Activated CD4-positive, alpha-beta T cell treated with anti-CD3 and anti-CD28 coated beads for 48 hours (primary cell): ENCODE measurements at places on chromosomes 5 and 9.

DNA sequence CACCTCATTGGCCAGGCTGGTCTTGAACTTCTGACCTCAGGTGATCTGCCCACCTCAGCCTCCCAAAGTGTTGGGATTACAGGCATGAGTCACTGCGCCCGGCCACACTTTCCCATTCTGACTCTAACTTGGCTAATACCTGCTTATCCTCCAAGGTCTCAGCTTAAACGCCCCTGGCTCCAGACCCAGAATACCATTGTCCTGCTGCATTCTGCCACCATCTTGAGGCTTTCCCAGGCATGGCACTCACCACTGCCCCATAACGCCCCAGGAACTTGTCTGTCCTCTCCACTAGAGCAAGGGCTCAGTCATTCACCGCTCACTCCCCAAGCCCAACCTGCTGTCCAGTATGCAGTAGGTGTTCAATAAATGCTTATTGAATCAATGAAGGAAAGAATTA lies 39.8 kb downstream of the CAMK2A start:
- no peak for DNase-seq

DNA sequence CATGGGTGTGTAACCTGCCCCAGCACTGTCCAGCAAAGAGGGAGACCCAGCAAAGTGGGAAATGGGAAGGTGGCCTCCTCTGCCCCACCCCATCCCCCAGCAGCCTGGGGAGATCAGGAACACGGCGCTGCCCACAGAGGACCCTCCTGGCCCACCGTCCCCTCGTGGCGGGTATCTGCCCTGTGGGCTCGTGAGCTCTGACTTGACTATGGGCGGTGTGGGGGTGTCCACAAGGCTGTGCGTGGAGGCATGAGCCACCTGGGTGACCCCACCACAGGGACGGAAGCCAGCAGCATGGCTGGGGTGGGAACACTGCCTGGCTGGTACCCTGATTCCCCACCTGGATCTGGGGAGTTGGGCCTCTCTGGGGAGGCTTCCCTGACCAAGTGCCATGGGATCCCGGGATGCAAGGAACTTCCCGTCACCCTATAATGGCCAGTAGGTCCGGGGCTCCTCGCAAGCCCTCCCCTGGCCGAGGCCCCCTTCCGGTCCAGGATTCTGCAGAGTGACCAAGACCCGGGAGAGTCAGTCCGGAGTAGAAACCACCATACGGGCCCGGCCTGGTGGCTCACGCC lies 29.3 kb upstream of the SLC6A19 start:
- no peak for DNase-seq

DNA sequence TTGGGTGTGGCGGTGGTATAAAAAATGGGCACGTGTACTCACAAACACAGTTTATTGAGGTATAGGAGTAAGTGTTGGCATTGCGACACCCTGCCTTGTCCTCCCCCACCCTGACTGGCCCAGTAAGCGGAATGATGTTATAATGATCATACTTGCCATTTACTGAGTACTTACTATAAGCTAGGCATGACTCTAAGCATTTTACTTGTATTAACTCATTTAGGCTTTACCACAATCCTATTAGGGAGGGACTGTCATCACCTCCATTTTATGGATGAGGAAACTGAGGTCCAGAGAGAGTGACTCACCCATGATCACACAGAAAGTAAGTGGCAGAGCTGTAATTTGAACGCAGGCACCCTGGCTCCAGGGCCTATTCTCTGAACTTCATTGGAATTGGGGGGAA lies 2.3 kb downstream of the SMIM3 start:
- no peak for DNase-seq

GRCh38 chr5:92962752-92963151 lies 618.3 kb downstream of the NR2F1-AS1 start:
- no peak for DNase-seq

DNA sequence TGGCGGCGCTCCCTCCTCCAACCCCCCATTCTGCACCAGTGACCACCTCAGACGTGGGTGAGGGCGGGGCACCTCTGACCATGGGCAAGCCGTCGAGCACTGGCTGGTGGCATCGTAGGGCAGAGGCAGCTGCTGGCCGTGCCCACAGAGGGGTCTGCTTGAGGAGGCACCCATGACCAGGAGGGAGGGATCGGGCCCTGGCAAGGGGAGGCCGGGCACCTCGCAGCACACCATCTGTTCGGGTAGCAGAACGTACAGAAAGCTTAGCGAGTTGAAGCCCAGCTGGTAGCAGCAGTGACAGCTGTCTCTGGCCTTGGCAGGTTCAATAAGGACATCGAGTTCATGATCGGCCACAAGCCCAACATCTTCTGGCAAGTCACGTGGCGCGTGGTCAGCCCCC lies 4.3 kb upstream of the SLC6A18 start:
- DNase-seq: no peak

GRCh38 chr5:99032234-99033013 lies 103.6 kb upstream of the CHD1 start:
- peak; percentile 41 for DNase-seq

DNA sequence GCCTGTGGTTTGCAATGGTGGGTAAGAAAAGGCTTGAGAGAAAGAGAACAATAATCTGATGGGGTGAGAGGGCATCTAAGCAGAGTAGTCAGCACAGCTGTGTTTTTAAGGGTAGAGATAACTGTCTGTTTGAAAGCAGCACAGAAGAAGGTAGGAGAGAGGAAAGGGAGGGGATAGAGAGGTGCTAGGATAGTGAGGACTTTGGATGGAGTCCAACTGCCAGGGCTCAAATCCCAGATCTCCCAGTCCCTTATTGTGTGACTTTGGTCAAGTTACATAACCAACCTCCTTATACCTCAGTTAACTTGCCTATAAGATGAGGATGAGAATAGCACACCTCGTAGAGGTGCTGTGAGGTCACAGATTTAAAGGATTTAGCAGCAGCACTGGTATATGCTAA lies 55.6 kb downstream of the GPR21 start:
- no peak for DNase-seq

- DNase-seq: peak; percentile 74
These were observed 43.0 kb downstream of the STRBP start for GRCh38 chr9:123225374-123225813.

DNA sequence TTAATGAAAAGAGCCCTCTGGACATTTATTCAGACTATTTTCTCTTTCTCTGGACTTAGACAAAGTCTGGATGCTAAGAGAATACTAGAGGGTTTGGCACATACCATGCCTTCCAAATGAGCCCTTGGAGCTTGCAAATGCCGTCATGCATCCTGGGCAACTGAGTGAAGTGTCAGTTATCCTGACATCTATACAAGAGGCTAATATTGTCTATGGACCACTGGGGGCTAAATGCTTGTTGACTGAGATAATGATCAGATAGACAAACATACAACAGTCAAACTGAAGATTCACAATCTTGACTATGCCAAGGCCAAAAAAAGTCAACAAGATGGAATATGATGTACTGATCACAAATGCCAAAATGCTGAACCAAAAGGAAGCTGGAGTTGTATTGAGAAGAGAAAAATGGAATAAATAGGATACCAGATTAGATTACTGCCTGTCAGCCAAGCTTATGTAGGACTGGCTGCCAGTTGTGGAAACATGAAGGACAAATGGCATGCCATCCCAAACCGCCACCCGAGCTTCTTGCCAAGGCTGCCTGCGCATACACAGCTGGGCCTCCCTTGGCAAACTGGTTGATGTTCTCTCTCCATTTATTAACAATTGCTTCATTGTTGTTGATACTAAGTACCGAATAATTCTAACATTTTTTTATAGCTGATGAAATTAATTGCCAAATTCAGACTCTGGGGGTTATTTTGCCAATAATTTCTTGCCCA lies 240.1 kb upstream of the GRAMD2B start:
- no peak for DNase-seq

GRCh38 chr5:79263290-79263689 lies 27.4 kb downstream of the JMY start:
- DNase-seq: peak; percentile 17

GRCh38 chr9:104775574-104775936 lies 11.6 kb downstream of the NIPSNAP3B start:
- DNase-seq: no peak

DNA sequence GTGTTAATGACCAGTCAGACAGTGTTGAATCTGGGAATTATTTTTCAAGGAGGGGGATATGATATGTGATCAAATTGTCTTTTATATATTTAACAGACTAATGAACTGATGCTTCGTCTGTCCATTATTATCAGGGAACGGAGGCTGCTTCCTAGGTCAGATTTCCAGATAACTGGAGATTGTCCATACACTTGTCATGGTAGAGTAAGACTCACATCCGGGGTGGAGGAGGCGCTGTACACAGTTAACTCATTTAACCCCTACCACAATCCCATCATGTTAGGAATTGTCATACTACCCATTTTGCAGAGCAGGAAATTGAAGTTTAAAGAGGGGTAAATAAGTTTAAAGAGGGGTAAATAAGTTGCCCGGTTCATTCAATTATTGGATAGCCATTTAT lies 55.9 kb downstream of the ARHGAP26 start:
- DNase-seq: no peak

DNA sequence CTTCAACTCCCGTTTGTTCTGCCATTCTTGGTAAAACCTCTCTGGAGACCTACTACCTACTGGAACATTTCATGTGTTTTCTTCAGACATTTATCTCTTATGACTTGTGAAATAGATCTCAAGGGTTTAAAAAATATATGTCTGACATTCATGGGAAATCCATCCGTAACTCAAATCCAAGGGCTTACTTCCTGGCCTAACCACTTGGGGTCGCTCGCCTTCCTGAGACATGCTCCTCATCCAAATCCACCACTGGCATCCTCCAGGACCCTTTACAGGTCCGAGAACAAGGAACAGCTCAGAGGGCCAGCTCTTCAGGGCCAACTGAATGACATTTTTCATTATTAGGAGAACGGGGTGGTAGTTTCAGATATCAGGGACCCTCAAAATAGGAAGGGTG lies 235.1 kb upstream of the TUT7 start:
- DNase-seq: no peak

GRCh38 chr9:83538172-83538889 lies at the start of gene FRMD3:
Gene FRMD3 (minus strand): TSS chr9:83538401. CDS start chr9:83538231, 170 bp downstream.
- peak; percentile 61 for DNase-seq
